ENCODE measurements at places on chromosomes 6 and 20. TPM values are rescaled to one million over a fixed set of nuclear protein-coding genes. Genes with fewer than 3 reads are reported as not detected.

SOBP gene
- total RNA-seq: 16.1 TPM

ZSCAN16 gene
- total RNA-seq: 20.0 TPM

TRIM40 gene
- not detected for total RNA-seq

MMS22L gene
- total RNA-seq: 9.1 TPM

MUCL3 gene
- not detected for total RNA-seq

PLN gene
- total RNA-seq: not detected

PNLDC1 gene
- not detected for total RNA-seq

DNA sequence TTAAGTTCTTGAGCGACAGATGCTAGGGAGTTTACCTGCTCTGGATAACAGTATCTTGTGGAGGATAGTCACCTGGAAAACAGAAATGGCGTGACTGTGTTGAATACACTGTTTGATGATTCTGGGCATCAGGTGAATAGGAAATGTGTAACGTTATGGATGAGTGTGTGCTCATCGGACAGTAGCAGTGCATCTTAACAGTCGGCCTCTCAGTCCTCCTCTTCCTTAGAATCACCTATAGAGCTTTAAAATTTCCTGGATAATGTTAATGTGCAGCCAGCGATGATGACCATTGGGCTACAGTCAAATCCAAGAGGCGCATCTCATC is 217.7 kb downstream of the OR2B2 start:
- DNase-seq: no peak
- peak overlapping the region; percentile 99 for H3K4me3 ChIP-seq
- peaks cover 7% of the 10 kb centered on the region for H3K27me3 ChIP-seq
- H3K36me3 ChIP-seq: no peaks in the 10 kb centered on the region

- no peaks in the 10 kb centered on the region for H3K36me3 ChIP-seq
- H3K4me1 ChIP-seq: peaks cover 43% of the 10 kb centered on the region
- peaks cover 10% of the 10 kb centered on the region for H3K27me3 ChIP-seq
Observed at GRCh38 chr20:33475381-33476152, 14.3 kb upstream of the CBFA2T2 start.

DNA sequence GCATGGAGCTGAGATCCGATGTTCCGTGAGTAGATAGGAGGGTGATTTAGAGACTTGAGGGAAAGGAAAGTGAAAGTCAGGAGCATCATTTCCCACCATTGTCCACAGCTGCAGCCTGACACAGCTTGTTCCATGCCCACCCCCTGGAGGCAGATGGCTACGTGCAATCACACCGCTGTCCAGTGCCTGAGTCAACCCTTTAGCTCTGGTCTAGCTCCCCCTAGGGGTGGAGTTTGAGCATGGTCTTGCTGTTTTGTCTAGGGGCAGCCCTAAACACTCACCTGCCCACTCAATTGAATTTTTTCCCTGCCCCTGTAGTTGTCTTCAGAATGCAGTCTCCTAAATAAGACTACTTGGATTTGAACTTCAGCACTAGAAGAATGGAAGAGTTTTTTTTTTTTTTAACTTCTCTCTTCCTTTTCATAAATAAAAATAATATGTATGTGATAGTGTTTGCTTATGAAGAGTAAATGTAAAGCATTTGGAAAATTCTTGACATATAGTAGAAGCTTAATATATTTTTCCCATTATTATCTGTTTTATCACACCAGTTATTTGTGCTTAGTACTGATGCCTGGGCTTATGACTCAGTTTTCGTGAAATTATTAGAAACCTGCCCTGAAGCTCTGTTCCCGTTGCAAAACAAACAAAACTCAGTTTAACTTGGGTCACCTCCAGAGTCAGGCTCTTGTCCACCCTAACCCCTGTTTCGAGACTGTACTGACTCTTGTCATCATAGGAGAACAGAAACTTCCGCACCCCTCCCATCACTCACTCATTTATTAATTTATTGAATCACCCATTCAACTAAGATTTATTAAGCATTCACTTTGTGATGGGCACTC is 814.8 kb downstream of the MAFB start:
- no peak overlapping the region for H3K4me3 ChIP-seq
- no peaks in the 10 kb centered on the region for H3K36me3 ChIP-seq
- H3K27me3 ChIP-seq: peaks cover 2% of the 10 kb centered on the region
- peaks cover 20% of the 10 kb centered on the region for H3K4me1 ChIP-seq

DNA sequence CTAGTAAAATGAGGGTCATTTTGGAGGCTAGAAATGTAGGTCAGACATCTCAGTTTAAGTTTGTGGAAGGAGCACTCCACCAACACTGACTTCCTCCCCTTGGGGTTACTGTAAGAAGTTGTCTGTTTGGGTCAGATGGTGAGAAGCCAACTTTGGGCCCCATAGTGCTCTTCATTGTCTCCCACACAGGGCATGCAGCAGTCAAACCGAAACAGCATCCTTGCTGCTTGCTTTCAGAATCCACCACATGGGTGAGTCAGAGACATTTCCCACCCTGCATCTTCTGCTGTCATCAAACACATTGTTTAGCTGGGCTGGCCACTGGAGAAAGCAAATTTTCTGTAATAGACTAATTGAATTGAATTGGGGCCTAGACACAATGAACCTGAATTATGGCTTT is 16.8 kb downstream of the IL17F start:
- no peaks in the 10 kb centered on the region for H3K4me1 ChIP-seq
- H3K36me3 ChIP-seq: no peaks in the 10 kb centered on the region
- no peak overlapping the region for H3K27ac ChIP-seq

DNA sequence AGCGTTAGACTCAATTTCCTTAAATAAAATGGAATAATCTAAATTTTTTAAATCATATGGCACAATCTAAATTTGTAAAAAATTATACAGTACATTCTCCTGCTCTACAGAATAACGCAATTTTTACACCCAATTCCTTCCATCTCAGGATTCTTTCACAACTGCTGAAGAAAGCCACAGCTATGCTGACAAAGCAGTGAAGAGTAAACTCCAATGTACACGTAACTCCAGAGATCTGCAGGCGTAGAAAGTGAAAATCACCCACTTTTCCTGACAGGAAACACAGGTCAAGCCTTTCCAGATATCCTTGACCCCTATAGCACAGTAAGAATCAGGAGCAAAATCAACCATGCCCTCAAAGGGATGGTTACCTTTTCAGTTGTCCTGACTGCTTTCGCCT is 27.4 kb downstream of the EPHA7 start:
- no peak for DNase-seq
- peaks cover 5% of the 10 kb centered on the region for H3K4me1 ChIP-seq
- H3K27ac ChIP-seq: no peak overlapping the region
- no peaks in the 10 kb centered on the region for H3K36me3 ChIP-seq

GRCh38 chr6:122563364-122564052 is 46.7 kb upstream of the PKIB start:
- H3K27me3 ChIP-seq: peaks cover 7% of the 10 kb centered on the region
- H3K4me1 ChIP-seq: peaks cover 7% of the 10 kb centered on the region
- peak overlapping the region; percentile 14 for H3K4me3 ChIP-seq
- no peak for DNase-seq

- no peak overlapping the region for H3K4me3 ChIP-seq
- no peak for DNase-seq
- no peak overlapping the region for H3K27ac ChIP-seq
- H3K4me1 ChIP-seq: no peaks in the 10 kb centered on the region
- H3K36me3 ChIP-seq: no peaks in the 10 kb centered on the region
Observed at GRCh38 chr6:131015630-131016263, 47.3 kb downstream of the EPB41L2 start.

- no peak overlapping the region for H3K4me3 ChIP-seq
- H3K27me3 ChIP-seq: no peaks in the 10 kb centered on the region
- no peak for DNase-seq
- no peaks in the 10 kb centered on the region for H3K36me3 ChIP-seq
- no peak overlapping the region for H3K27ac ChIP-seq
- H3K4me1 ChIP-seq: no peaks in the 10 kb centered on the region
Observed at GRCh38 chr20:22070610-22071058, 365.2 kb downstream of the PAX1 start.

DNA sequence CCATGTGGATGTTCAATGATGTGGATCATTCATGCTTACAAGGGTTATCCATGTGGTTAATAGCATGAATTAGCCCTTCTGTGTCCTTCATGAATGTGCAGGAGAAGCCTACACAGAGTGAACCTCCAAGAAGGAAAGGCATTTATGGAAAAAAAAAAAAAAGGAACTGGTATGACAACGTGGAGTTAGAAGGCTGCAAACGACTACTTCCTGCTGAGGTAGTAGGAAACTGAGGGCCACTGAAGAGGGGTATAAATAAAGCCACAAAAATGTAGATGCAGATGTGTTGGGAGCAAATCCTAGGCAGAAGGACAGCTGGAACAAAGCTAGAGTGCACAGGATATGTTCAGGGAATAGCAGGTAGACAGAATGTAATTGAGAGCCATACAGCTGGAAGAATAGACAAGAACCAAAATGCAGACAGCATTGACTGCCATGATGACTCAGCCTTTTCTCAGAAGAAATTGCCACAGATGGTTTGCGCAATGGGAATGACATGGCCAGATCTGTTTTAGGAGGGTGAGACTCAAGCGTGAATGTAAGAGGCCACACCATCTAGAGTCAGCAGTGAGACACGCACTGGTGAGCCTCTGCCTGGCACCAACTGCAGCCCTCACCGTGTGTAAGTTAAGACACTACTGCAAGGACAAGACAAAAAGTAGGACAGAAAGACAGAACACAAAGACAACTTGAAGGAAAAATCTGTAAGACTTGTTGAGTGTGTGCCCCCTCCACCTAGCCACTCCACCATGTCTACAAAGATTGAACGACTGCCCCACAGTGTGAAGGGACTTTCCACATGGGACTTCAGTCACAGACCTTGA is 79.8 kb downstream of the KIF13A start:
- peaks cover 4% of the 10 kb centered on the region for H3K27me3 ChIP-seq
- H3K36me3 ChIP-seq: no peaks in the 10 kb centered on the region
- peak overlapping the region; percentile 34 for H3K27ac ChIP-seq
- peak overlapping the region; percentile 28 for H3K4me3 ChIP-seq

DNA sequence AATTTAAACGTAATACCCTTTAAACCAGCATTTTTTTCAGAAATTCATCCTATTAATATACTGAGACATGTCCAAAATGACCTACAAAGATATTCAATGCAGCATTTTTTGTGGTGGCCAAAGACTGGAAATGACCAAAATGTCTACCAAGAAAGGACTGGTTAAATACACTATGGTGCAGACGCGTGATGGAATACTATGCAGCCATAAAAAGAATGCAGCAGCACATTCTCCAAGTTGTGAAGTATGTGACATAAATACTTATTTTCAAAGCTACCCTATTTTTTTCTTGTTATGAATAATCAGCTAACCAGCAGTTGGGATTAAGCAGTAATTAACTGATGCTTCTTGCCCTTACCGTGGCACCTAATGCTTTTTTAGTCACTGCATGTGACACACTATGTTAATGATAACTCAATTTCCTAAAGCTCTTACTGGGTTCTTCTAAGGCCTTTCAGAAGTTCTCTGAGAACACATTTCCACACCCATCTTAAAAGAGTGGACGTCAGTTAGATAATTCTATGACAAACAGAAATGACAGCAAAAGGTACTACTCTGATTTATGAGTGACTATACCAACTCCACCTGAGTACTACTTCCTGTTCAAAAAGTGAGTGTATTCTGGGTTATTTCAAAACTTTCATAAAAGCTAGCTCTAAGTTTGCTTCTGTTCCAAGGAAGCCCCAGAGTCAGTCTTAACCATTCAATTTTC is 24.9 kb downstream of the TTI1 start:
- H3K4me1 ChIP-seq: peaks cover 25% of the 10 kb centered on the region
- H3K4me3 ChIP-seq: no peak overlapping the region
- H3K27ac ChIP-seq: peak overlapping the region; percentile 85
- peaks cover 5% of the 10 kb centered on the region for H3K27me3 ChIP-seq
- H3K36me3 ChIP-seq: no peaks in the 10 kb centered on the region
- DNase-seq: no peak

- H3K27me3 ChIP-seq: peaks cover 2% of the 10 kb centered on the region
- no peaks in the 10 kb centered on the region for H3K36me3 ChIP-seq
- DNase-seq: no peak
- H3K4me3 ChIP-seq: no peak overlapping the region
Observed at GRCh38 chr6:84657486-84657885, 106.9 kb downstream of the TBX18 start.

- no peak for DNase-seq
- H3K27ac ChIP-seq: no peak overlapping the region
- no peak overlapping the region for H3K4me3 ChIP-seq
- H3K4me1 ChIP-seq: peaks cover 6% of the 10 kb centered on the region
- H3K27me3 ChIP-seq: peaks cover 10% of the 10 kb centered on the region
- H3K36me3 ChIP-seq: peaks cover 4% of the 10 kb centered on the region
Observed at GRCh38 chr20:36497856-36498255, 43.5 kb upstream of the MYL9 start.

DNA sequence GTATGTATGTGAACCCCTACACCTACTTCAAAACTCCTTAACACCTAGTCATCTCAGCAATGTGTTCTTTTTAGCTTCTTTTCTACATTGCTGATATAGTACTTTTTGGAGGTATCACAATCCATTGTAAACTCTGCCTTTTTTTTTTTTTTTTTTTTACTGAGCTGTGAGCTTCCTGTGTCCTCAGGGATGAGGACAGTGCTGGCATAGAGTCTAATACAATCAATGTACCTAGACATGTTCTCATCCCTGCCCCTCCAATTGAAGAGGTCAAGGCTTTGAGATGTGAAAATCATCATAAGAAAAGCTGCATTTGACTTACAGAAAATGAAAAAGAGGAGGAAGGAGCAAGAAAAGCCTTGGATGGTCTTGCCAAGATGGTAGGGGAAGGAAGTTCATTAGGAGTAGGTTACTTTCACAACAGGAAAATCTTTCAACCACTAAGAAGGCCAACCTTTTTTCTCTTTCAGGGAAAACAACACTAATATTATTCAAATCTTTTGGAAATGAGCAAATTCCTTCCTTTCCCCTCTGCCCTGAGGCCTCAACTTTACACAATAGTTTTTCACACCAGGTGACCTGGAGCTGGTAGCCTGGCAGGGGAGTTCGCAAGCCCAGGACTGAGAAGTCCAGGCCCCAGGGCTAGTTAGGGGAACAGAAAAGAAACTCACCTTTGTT is 2.8 kb upstream of the JARID2 start:
- DNase-seq: no peak
- no peak overlapping the region for H3K27ac ChIP-seq
- no peaks in the 10 kb centered on the region for H3K36me3 ChIP-seq
- no peak overlapping the region for H3K4me3 ChIP-seq
- H3K27me3 ChIP-seq: peaks cover 13% of the 10 kb centered on the region
- peaks cover 2% of the 10 kb centered on the region for H3K4me1 ChIP-seq

DNA sequence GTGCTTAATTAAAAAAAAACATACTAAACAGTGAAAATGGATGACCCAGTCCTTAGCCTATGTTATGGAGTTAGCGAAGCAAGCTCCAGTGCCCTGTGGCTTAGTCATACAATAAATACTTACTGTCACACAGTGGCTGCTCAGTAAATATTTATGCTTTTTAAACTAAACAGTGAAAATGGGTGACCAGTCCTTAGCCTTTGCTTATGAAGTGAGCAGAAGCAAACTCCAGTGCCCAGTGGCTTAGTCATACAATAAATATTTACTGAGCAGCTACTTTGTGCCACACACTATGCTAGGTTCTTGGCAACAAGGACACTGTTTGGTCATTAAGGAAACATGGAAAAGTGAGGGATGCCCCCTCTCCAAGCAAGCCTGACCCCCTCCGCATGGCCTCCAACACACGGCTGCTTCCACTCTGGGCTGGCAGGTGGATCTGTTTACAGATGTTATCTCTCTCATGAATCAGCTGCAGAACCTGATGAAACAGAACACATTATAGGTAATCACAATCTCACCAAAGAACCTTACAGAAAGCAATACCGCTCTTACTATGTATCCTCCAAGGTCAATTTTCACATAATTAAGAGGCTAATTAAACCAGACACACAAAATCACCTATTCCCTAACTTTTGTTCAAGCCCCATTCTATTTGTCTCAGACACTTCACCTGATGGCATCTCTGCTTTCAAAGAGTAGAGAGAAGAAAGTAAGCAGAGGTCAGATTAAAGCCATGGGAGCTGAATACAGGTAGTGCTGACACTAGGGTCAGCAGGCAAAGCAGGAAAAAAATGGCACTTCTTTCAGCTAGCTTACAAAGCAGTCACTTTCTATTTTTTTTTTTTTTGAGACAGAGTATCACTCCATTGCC is 27.3 kb downstream of the CDK5RAP1 start:
- DNase-seq: no peak
- peaks cover 7% of the 10 kb centered on the region for H3K36me3 ChIP-seq
- no peak overlapping the region for H3K4me3 ChIP-seq
- H3K27ac ChIP-seq: no peak overlapping the region
